ENCODE measurements at places on chromosomes 12 and 14.

- DNase-seq: no peak
Observed at GRCh38 chr14:21219561-21220111, 49.6 kb downstream of the HNRNPC start.

DNA sequence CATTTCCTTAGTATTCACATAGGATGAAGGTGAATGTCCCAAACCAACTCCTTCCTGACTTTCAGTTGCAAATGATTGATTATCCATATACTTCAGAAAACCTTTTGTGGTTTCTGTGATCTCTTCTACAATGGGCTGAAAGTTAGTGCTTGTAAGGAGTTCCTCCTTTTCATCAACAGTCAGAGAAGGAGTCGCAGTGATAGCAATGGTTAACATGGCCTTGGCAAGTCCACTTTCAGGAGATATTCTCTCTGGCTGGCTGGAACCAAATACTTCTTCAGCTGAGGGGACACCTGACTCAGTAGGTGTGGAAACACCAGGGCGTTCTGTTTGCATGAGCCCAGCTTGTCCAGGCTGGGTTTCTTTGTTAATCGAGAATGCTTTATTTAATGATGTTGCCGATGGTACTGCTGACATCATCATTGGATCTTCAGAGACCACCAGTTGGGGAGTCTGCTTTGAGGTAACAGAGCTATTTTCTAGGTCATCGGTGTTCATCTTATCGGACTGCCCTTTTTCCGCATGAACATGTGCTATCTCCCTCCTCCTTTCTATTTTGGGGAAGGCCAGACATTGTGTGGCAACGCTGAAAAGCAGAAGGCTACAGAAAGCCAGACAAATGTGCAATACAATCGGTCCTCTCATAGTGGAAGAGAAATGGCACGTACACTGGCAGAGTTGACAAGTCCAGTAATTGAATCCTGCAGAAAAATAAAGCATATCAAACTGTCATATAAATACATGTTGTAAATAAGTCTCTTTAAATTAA is 13.1 kb downstream of the ARMH4 start:
- DNase-seq: no peak

DNA sequence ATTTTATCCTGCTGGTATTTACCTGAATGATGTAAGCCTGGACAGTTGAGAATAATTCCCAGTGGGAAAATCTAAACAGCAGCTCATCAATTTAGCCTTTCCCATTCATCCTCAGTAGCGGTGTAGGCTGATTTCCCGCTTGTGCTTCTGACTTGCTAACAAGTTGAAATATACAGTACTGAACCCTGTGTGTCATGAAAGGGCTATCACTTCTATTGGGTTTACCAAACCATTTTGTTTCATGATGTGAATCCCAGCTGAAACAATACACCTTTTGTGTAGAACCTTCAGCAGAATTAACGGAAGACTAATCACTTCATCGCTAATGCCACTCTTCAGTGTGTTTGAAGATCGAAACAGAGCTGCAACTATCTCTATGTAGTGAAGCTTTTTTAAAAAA is 88.4 kb downstream of the POLR3B start:
- DNase-seq: no peak

DNA sequence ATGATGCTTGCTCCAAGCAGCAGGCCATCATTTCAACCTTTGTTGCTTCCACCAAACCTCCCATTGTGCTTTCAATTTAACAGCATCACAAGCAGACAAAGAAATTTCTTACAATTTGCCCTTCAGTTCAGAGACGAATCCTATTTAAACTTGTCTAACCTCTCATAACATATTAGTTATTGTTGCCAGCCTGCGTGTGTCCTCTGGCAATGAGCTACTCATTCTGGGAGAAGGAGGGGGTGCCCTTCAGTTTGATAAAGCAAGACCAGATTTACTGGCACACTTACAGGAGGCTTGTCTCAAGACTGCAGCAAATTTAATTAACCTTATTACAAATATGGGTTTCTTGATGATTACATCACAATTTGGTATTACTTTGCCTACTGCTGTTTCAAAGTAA is 203.6 kb upstream of the SOX5 start:
- DNase-seq: no peak

- no peak for DNase-seq
Observed at GRCh38 chr12:80189241-80189640, 89.9 kb downstream of the OTOGL start.

- no peak for DNase-seq
Observed at GRCh38 chr14:91021991-91022621, 38.3 kb downstream of the RPS6KA5 start.

GRCh38 chr12:19800884-19801283 is 361.6 kb downstream of the AEBP2 start:
- no peak for DNase-seq

DNA sequence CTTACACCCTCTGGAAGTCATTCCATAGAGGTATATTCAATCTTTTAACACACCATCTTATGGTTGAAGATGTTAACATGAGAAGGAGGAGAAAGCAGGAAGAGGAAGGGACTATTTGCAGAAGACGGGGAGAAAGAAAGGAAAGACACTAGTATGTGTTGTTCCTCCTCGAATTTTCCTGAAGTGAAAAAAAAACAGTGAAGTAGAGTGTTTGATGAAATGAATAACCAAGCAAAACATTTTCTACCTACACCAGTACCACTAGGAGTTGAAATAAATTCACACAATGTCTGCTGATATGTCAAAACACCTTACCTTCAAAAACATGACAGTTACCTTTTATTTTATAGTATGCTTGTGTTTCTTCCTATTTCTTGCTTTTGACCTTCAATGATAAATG is 1.4 kb upstream of the CNOT2 start:
- DNase-seq: no peak

DNA sequence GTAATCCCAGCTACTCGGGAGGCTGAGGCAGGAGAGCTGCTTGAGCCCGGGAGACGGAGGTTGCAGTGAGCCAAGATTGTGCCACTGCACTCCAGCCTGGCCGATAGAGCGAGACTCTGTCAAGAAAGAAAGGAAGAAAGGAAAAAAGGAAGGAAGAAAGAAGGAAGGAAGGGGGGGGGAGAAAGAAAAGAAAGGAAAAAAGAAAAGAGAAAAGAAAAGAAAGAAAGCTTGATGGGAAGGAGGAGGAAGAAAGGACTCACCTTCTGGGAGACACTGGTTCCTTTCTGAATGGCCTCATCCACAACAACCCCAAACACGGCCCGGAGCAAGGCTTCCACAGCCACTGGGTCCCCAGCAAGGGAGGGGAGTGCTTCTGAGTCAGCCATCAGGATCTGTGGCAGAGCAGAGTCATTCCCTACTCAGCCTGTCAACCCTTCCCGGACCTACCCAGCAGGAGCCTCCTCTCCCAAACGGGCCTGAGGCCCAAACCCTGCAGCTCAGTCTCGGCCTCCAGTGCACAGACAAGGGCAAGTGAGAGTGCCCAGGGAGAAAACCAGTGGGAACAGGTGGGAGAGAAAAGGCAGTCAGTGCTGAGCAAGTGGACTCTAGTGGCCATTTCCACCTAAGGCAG is 7.3 kb upstream of the ZNF740 start:
- no peak for DNase-seq

DNA sequence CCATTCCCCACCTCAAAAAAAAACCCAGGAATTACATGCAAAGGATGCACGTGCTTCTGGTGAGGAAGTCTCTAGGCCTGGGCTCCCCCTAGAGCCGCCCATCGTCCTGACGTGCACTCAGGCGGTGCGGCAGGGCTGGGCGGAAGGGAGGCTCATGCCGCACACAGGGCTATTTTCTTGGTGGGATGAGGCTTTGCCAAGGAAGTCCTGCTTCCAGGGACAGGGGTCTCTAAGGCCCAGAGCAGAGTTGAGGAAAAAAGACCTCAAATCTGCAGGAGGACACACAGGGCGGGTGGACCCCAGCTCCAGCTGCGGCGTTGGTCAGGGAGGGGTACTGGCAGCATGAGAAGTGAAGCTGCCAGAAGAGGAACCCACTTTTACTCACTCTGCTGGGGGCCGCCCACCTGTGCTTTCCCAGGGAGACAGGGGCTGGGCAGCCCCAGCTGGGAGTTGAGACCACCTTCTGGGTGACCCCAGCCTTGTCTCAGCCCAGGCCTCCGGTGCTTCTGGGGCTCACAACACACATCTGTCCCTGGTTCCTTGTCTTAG is 4.2 kb downstream of the RHOF start:
- DNase-seq: no peak

DNA sequence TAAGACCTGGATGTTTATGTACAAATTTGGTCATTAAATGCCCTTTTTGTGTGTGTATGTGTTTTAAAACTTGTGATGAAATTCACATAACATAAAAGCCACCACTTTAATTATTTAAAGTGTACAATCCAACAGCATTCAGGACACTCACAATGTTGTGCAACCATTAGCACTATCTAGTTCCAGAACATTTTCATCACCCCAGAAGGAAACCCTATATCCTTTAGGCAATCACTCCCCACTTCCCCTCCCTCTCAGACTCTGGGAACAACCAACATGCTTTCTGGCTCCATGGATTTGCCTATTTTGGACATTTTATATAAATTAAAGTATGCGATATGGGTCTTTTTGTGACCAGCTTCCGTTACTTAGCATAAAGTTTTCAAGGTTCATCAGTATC is 124.6 kb downstream of the TTC7B start:
- DNase-seq: no peak

GRCh38 chr12:108271951-108272872 is 66.9 kb downstream of the CMKLR1 start:
- DNase-seq: no peak

Measured in sciatic nerve (tissue), 2 donors.